ENCODE measurements at places on chromosomes 1 and 21. TPM values are rescaled to one million over a fixed set of nuclear protein-coding genes. Genes with fewer than 3 reads are reported as not detected.
A peak's percentile ranks its signal among the peaks of the same experiment; 100 is the strongest.

- DNase-seq, result no peak
Observed at GRCh38 chr1:164233149-164233548, 325.8 kb upstream of the PBX1 start.

The HORMAD1 gene
- total RNA-seq, result 0.38 TPM

The FASLG gene
- 0.52 TPM for total RNA-seq

GRCh38 chr1:6359216-6360116, 34.1 kb downstream of the ACOT7 start:
- peak; percentile 21 for DNase-seq

GRCh38 chr1:14160781-14161180, 437.7 kb upstream of the KAZN start:
- no peak for DNase-seq

The GJB4 gene
- total RNA-seq, result not detected

DNA sequence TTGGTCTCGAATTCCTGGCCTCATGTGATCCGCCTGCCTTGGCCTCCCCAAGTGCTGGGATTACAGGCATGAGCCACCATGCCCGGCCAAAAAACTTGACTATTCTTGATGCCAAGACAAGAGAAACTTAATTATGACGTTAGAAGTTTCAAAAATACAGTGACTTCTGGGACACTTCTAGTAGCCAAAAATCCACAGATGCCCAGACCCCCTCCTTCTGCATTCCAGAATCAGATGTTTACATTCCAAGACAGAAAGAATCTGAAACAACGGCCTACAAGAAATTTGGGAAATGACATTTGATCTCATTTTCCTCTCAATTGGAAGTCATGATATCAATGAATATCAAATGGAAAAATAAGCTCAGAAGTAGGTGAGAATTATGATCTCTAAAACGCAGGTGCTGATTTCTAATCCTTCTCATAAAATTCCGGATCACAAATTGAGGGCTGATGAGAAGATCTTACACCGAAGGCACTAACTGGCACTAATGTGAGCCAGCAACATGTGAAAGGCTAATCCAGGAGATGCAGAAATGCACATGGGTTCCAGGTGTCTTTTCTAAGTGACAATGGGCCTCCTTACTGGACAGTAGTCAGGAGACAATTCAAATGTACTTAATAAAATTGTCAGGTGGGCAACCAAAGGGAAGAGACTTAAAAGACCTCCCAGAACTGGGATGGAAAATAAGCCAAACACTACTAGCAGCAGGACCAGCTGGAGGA, 5.5 kb downstream of the RAB29 start:
- no peak for DNase-seq

- DNase-seq, result no peak
Observed at GRCh38 chr1:91622616-91623015, 122.0 kb downstream of the CDC7 start.

DNA sequence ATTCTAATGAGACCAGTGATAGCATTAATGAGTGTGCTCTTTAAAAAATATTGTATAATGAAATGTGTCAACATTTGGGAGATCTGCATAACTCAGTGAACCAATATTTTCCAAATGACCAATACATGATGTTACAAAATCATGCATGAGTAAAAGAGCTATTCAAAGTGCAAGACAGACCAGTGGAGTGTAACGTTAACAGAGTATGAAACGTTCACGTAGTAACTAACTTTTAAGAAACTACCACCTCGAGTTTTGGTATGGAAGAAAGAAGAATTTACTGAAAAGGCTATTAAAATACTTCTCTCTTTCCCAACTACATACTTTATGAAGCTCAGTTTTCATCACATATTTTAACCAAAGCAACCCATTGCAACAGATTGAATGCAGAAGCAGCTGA, 9.6 kb upstream of the SLC6A9 start:
- no peak for DNase-seq

DNA sequence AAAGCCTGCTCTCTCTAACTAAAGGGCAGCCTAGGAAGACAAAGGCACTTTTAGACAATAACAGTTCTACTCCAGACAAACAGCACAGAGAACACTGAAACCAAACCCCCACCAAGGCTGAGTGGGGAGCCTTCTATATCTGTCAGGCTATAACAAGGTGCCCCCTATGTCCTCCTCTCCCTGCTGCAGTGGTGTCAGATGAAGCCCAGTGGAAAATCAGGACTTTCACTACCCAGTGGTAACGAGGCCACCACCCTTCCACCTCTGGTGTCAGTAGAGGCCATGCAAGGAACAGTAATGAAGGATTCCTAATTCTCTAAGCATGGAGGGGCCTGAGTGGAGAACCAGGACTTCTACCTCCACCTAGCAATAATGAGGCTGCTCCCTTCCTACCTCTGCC, 83.7 kb downstream of the ZSWIM5 start:
- no peak for DNase-seq

GRCh38 chr1:240111558-240111957, 19.9 kb downstream of the FMN2 start:
- no peak for DNase-seq

The PROX1 gene
- 2.1 TPM for total RNA-seq

- no peak for DNase-seq
Observed at GRCh38 chr1:156795374-156795733, 21.3 kb downstream of the SH2D2A start.

The CD1B gene
- not detected for total RNA-seq

The NBPF4 gene
- total RNA-seq, result not detected

DNA sequence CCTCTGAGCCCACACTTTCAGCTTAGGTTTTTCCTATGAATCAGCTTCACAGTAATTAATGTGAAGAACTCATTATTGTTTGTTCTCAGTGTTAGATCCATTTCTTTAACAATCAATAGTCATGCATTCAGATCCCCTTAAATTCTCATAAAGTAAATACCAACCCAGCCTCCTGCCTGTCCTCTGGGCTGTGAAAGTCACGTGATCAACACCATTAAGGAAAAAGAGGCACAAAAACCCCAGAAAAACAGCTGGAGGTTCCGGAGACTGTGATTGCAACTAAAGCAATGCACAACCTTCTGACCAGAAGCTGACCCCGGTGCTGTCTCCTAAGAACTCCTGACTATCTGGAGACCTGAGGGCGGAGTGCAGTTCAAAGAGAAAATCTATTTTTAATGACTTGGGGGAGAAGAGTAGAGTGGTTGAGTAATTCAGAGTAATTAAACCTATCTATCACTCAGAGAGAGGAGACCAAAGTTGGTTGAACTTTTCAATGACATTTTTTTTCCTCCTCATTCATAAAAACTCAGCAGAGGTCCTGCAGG, 132.5 kb downstream of the PLXNA2 start:
- DNase-seq, result peak; percentile 23

GRCh38 chr1:32247452-32247851, 430 bp downstream of the FAM167B start:
- no peak for DNase-seq

DNA sequence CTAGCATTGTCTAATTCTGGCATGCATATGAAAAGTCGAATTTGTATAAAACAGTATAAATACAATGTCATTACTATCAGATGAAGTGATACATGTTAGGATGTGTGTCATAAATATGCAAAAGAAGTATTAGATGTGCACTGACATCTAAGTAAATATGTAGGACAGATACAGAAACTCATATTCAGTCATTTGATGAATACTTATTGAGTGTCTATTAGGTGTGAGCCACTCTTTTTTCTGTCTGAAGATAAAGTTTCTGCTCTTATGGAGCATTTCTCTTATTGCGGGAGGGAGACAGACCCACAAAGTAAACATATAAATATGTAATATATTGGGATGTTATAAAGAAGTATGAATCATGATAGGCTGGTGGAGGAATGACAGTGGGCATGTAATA, 426.6 kb upstream of the B3GALT2 start:
- no peak for DNase-seq

The HPCAL4 gene
- 3.1 TPM for total RNA-seq

Data from LHCN-M2 (cell line).